ENCODE measurements at places on chromosomes 1 and 21. TPM values are rescaled to one million over a fixed set of nuclear protein-coding genes. Genes with fewer than 3 reads are reported as not detected.

The IGSF9 gene
- total RNA-seq: 8.8 TPM

The ASCL5 gene
- total RNA-seq: 0.56 TPM

The FAM72C gene
- 5.4 TPM for total RNA-seq

The LRRC38 gene
- 0.43 TPM for total RNA-seq

The EIF4G3 gene
- 103 TPM for total RNA-seq

The CA6 gene
- not detected for total RNA-seq

The SPRR2E gene
- total RNA-seq: not detected

The TLR5 gene
- 0.13 TPM for total RNA-seq

The OR2T33 gene
- total RNA-seq: not detected

The MNDA gene
- total RNA-seq: not detected

The OR6N1 gene
- not detected for total RNA-seq

The TSPAN2 gene
- total RNA-seq: 10.7 TPM

The UBL4B gene
- total RNA-seq: not detected

The FAM151A gene
- not detected for total RNA-seq

The TINAGL1 gene
- total RNA-seq: 2.6 TPM

The CLK2 gene
- total RNA-seq: 82.3 TPM

The TTC22 gene
- 0.61 TPM for total RNA-seq

The MASP2 gene
- not detected for total RNA-seq

The FCRL2 gene
- not detected for total RNA-seq

The CATSPERE gene
- 0.33 TPM for total RNA-seq

The RGS8 gene
- total RNA-seq: 5.6 TPM

The CYP4Z1 gene
- not detected for total RNA-seq

The SRGAP2 gene
- total RNA-seq: 112 TPM

The COL11A1 gene
- 27.5 TPM for total RNA-seq

The CLIC6 gene
- 1.7 TPM for total RNA-seq

The FLG2 gene
- not detected for total RNA-seq

The CD58 gene
- total RNA-seq: 6.2 TPM

The COP1 gene
- 71.1 TPM for total RNA-seq

The GJA4 gene
- 6.9 TPM for total RNA-seq

The TNFAIP8L2 gene
- not detected for total RNA-seq

The RGS18 gene
- total RNA-seq: not detected

The LRRC39 gene
- 0.84 TPM for total RNA-seq

The ANKRD34A gene
- total RNA-seq: 0.66 TPM

Data from endodermal cell (in vitro differentiated cells).